ENCODE measurements at places on chromosomes 4 and X.

DNA sequence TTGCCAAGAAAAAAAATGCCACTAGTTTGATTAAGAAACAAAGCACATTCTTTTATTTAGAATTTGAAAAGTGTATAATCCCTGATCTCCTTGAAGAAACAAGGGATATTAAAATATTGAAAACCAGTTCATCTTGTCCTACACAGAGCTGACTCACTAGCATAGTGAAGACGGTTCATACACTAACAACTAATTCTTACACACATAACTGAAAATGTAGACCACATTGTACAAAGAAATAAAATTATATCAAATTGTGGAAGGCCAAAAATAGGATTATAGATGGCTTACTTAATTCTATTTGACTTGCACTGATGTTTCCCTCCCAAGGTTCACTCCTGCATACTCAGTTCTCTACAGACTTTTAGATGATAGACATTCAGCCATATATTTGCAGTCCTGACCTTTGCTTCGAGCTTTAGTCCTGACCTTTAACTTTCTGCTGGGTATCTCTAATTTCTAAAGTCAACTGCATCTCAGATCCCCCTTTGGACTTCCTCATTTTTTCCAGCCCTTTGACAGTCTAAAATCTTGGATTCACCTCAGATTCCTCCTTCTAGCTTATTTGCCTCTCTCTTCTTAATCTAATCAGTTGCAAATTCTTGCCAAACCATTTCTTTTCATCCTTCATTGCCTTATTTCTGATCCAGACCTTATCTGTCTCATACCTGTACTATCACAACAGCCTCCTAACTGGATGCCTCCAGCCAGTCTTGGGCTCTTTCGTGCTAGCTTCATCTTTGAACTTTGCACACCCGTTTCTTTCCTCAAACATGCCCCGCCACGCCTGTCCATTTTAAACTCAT lies 4.5 kb upstream of the WWC2 start:
- no peak for DNase-seq

GRCh38 chr4:128863312-128864075 lies 54.0 kb downstream of the JADE1 start:
- DNase-seq: peak; percentile 37

DNA sequence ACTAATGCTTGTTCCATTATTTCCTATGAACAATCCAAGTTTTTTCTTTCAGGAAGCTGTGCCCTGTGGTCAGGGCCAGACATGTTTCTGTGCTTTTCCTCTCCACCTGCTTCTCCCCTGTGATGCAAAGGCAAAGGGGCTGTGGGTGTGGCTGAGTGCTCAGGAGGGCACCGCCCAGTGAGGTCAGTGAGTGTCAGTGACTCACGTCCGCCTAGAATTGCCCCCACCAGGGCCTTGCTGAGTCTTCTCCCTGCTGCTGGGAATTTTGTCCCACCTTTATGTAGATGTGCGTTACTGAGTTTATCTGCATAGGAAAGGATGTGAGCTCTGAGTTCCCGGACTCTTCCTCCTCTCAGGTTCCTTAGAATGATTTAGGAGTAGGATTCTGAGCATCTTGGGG lies 283.2 kb downstream of the DCHS2 start:
- no peak for DNase-seq

GRCh38 chr4:1379351-1379781 lies 26.9 kb downstream of the NKX1-1 start:
- no peak for DNase-seq

DNA sequence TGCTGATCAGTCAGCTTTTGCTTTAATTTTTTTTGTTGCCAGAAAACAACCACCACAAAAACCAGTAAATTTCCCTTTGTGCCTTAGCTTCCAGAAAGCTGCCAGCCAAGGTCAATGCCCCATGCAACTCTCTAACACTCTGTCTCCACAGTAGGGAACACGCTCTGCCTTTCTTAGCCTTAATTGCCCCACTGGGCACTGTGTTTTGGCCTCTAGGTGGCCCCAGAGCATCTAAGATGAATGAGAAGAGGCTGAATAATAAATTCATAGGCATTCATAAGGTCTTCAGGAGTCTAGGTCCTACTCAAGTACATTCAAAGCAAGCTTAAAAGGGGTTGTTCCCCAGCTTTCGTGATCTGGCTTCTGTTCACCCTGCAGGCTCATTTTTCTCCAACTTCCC lies 57.7 kb upstream of the PASD1 start:
- DNase-seq: peak; percentile 12

GRCh38 chr4:112147697-112148096 lies 2.4 kb downstream of the FAM241A start:
- no peak for DNase-seq

DNA sequence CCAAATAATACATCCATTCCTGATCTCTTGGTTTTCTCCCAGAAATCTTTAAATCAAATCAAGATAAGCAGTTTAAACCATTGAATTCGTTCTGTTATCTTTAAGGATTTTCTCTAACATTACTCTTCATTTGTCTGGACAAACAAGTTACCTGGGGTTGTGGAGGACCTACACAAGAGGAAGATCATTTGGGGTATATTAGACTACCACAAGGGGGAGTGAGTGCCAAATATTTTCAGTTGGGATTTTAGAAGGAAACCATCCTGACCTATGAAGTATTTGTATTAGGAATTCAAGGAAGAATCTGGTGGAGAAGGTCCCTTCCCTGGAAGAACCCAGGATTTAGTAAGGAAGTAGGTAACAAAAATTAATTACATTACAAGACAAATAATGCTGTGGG lies 12.0 kb upstream of the DCHS2 start:
- no peak for DNase-seq

DNA sequence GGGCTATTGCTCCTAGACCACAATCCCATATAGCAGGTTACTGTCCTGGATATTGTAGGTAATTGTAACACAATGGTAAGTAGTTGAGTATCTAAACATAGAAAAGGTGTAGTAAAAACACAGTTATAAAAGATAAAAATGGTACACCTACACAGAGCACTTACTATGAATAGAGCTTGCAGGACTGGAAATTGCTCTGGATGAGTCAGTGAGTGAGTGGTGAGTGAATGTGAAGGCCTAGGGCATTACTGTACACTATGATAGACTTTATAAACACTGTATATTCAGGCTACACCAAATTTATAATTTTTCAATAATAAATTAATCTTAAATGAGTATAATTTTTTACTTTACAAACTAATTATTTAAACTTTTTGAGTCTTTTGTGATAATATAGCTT lies 425.7 kb downstream of the PABPC4L start:
- no peak for DNase-seq

- DNase-seq: peak; percentile 7
Observed at GRCh38 chr4:85370400-85371032, 104.4 kb upstream of the ARHGAP24 start.

DNA sequence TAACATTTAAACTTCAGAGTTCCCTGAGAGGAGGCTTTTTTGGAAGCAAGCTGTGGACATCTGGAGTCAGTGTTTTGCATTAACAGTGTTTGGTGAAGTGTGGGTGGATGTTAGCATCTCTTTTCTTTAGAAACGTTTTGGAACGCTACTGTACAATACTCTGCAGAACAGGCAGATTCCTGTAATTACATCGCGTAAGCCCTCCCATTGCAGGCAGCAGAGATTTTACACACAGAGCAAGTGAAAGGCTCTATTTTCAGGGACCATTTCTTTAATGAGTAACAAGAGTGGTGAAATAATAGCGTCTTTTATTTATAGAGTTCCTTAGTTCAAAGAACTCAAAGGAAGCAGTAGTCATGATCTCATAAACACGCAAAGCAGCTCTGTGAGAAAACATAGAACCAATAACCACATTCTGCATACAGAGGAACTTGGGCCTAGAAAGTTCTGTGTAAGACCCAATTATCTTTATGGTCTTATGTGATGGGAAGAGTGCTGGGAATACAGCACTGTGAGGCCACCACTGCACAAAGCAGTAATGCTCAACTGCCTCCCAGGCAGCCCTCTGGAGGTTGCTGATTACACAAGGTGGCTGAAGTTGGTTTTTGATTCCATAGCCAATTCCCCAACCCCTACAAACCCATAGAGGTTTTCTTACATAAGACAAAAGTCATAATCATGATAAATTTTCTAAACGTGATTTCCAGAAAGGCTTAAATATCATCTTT lies 298.7 kb upstream of the EPHA5 start:
- no peak for DNase-seq

DNA sequence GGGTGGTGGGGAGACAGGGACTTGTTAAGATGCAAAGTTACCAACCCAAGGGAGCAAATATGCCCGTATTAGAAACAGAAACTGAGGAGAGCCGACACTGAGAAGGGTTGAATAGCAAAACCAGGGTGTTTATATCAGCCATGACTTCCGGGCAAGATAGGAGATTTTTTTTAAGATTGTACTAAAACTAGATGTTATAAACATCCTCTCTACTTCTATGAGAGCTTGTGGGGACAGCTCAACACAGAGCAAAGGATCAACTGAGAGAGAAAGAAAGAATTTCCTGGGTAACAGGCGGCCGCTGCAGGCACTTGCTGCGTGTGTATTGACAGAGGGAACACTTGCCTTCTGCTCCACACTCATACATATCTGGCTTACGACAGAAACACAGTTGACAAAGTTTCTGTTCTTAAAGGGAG lies 49.1 kb upstream of the FBXW7 start:
- DNase-seq: no peak

- DNase-seq: no peak
Observed at GRCh38 chrX:150361070-150361776, 1.9 kb upstream of the MAMLD1 start.

GRCh38 chr4:78343682-78344081 lies 207.9 kb upstream of the ANXA3 start:
- DNase-seq: no peak

DNA sequence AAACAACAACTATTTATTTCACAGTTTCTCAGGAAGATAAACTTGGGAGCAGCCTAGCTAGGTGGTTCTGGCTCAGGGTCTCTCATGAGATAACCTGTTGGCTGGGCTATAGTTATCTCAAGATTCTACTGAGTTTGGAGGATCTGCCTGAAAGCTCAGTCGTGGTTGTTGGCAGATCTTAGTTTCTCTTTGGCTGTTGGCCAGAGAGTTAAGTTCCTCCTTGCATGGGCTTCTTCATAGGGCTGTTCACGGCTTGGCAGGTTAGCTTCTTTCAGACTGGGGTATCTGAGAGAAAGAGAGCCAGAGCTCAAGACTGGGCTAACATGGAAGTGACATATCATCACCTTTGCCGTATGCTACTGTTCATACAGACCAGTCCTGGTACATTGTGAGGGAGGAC lies 28.7 kb downstream of the SEC24B start:
- no peak for DNase-seq

DNA sequence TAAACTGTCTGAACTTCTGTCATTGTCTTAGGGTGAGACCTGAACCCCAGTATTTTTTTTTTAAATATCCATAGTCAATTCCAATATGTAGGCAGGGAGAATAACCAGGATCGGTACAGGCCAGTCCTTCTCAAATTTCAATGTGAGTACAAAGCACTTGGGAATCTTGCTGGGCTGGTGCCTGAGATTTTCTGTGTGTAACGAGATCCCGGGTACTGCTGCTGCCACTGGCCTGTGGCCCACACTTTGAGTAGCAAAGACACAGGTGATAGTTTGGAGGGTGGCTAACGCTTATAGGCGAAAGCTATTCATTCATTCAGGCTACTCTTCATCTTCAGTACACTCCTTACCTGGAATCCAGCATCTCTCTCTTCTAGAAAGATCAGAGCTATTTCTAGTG lies 923.6 kb upstream of the TENM3 start:
- DNase-seq: peak; percentile 38

- no peak for DNase-seq
Observed at GRCh38 chrX:37787423-37787869, 7.6 kb downstream of the CYBB start.

DNA sequence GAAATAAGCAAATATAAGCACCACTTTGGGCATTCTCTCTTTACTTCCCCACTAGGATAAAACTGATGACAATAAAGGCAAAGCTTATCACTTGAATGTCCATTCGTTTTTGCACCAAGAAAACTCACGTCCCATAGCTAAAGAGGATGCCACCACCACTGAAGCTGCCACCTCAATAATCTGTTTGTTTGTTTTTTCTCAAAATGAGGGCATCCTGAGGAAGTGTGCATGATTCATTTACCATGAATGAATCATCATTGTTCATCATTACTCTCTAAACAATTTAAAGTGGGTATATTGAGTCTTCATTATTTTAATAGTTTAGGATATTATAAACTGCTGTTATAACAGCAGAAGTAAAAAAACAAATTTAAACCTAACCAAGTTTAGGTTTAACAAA lies 168.2 kb downstream of the DCTD start:
- DNase-seq: no peak

GRCh38 chrX:129590596-129590995 lies 50.5 kb downstream of the OCRL start:
- DNase-seq: no peak

GRCh38 chrX:16308773-16309172 lies 141.5 kb downstream of the MAGEB17 start:
- no peak for DNase-seq

DNA sequence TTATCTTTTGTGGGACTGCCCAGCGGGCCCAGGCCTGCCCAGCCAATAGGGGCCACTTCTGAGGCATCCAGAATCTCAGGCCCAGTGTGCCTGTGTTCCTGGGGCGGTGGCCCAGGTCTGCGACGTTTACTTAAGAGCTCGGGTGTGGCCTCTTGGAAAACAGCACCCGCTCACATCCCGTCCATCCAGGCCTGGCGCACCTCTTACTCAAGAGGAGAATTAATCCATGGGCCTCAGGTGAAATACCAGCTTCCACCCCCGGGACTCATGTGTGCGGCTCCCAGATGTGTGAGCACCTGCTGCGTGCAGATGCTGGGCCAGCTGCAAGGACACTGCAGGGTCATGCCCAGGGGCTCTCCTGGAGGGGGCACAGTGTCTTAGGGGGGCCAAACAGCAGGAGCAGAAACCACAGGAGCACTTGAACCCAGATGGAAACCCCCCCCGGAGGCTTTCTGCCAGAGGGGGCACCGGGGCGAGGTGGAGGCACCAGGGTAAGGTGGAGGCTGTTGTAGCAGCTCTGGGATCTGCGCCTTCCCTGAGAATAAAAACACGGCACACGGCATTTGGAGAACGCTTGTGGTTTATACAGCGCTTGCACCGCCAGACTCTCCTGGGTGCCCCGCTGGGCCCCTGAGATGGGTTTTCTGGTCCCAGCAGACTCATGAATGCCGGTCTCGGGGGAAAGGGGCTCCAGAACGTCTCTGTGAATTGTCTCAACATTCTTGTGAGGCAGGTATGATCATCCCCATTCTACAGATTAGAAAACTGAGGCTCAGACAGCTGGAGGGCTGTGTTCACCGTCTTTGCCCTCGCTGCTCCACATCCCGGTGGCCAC lies 2.8 kb downstream of the PSAPL1 start:
- DNase-seq: no peak

Measured in DMS153 (cell line).